ENCODE measurements at places on chromosomes 4 and X.

GRCh38 chr4:113256946-113257345 is 207.5 kb downstream of the ANK2 start:
- no peak for DNase-seq

- no peak for DNase-seq
These were observed 831.6 kb upstream of the NDST4 start for GRCh38 chr4:115945026-115945425.

DNA sequence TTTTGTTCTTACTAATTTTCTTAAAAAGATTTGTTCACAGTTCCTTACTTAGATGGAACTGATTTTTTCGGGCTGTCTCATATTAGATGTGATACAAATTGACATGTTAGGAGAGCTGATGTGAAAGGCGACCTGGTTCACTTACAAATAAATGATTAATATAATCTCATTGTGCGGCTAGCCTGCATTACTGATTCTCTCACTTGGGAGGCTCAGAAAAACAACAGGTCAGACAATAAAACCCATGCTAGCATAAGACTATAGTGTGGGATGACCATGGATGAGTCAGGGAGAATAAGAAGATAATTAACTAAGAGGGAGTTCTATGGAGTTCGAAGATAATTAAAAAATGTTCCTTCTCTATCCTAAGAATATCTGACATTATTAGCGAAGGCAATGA is 40.8 kb downstream of the RTL9 start:
- DNase-seq, result no peak

DNA sequence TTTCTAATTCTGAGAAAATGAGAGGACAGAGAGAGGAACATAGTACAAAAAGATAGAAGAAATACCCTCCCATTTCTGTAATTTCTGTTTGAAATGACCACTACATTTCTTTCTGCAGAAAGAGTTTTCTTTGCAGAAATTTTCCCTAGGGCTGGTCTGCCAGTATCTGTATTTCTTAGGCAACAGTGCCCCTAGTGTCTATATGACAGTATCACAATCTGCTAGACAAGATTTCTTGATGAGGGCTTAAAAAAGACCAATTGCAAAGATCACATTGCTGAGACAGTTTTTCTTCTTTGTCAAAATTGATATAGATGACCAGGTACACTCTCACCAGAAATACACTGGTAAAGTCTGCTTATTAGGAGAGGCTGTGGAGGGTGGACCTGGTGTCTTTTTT is 81.0 kb upstream of the ZDHHC15 start:
- DNase-seq, result peak; percentile 41

DNA sequence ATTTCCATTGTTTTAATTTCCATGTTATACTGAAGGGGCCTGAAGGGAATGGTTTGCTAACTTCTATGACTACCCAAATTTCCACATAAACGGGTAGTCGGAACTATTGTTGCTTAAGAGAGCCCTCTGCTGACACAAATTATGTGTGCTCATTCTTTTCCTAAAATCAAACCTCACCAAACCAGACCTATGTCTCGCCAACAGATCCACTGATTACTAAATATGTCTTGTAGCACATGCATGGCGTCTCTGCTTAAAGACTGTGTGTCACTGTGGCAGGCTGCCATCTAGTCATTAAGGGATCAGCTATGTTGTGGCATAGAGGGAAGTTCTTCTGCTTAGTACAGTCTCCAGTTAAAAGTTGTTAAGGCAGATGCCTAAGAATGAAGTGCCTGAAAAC is 25.1 kb downstream of the PIR start:
- peak; percentile 20 for DNase-seq

DNA sequence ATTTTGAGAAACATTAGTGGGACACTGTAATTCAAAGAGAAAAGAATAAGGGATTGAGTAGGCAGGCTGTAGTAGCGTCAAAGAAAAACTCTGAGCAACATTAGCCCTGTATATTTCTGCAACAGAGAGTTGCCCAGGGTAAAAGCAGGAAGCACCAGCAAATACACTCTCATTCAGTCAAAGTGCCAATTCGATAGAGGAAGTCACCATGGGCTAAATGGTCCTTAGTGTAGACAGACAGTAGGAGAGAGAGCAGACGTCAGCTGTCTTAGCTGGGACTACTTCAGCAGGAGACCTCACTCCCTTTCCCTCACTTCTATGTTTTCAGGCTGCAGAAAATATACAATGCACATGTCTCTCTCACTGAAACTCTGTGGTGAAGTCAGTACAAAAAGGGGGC is 2073.8 kb upstream of the TENM3 start:
- DNase-seq, result no peak
